ENCODE measurements at places on chromosomes 3 and 15.
A peak's percentile ranks its signal among the peaks of the same experiment; 100 is the strongest.

- DNase-seq: peak; percentile 15
Observed at GRCh38 chr3:160810362-160811236, 54.6 kb downstream of the PPM1L start.

GRCh38 chr3:151402349-151402748, 17.8 kb upstream of the P2RY12 start:
- no peak for DNase-seq

DNA sequence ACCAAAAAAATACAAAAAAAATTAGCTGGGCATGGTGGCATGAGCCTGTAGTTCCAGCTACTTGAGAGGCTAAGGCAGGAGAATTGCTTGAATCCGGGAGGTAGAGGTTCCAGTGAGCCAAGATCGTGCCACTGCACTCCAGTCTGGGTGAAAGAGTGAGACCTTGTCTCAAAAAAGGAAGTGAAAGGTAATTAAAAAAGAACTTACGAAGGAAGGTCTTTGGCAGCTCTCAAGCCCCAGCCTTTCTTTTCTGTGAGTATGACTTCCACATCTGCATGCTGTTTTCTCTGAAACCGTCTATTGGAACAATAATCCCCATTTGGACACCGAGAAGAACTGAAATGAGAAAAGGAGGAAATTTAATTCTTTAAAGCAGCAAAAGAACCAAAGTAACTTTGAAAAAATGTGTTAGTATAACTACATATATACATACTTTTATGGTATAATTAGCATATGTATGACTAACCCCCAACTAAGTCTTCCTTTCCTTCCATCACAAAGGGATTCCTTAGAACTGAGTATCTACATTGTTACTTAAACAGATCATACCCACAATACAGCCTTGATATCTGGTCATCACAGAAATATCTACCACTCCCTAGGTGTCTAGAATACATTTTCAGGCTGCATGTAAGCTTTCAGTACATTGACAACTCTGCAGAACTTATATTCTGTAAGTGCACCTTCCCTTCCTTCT, 50.1 kb downstream of the SETD2 start:
- no peak for DNase-seq

DNA sequence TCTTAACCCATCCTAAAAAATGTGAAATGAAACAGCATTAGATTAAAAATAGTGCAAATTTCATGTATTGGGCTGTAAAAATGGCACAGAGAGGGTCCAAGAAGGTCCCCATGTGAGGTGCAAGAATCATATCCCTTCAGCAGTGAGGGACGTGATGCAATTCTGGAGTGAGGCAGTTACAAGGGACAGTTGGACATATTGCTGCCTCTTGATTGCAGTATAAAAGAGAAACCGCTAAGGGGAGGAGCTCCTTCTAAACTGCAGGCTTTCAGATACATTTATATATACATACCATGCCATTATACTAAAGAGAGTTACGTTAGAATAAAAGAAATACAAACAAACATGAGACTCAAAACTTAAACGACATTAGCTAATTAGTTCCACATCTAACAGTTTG, 304.2 kb upstream of the CTNNB1 start:
- no peak for DNase-seq

DNA sequence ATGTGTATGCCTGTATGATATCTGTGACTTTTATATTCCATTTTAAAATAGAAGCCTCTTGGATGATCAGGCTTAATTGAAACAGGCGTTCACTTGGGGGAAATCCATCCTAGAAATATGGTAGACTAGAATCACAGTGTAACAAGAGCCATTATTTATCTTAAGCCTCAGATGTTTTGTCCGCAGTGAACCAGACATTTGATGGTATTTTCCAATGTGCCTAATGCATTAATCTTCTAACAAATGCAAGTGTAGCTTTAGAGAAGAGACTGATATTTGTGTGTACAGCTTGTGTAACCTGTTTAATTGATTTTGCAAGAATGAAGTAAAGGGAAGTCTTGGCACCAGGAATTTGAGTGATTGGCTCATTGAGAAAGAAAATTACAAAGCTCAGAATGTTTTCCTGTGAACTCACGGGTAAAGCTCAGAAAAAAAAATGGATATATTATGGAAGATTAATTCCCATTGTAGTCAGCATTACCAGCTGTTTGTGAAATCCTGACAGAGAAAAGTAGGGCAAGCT, 155.7 kb downstream of the SV2B start:
- no peak for DNase-seq

DNA sequence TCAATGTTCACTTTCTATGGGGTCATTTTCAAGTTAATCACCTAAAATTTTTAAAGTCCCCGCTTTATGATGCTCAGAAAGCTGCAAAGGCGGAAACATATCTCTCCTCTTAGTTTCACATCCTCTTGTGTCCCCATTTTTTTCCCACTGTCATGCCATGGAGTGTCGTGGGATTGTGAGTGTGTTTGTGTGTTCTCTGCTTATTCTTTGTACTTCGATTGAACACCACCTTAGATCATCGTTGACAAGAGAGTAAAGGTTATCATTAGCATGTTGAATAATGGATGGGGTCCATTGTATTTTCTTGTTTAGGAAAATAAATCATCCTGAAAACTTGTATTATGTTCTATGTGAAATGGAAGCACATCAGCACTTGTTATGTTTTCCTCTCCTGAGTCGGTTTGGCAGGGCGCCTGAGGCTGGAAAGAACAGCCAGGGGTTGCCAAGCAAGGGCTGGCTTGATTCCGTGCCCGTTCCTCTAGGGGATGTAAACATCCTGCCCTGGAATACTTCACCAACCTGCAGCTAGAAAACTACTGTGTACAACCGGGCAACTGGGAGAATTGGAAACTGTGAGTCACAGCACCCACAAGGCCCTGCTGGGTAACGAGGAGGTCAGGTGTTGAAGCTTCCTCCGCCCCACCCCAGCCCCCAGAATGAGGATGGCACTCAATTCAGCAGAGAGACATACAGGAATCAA, 67.2 kb downstream of the EIF4E3 start:
- no peak for DNase-seq

DNA sequence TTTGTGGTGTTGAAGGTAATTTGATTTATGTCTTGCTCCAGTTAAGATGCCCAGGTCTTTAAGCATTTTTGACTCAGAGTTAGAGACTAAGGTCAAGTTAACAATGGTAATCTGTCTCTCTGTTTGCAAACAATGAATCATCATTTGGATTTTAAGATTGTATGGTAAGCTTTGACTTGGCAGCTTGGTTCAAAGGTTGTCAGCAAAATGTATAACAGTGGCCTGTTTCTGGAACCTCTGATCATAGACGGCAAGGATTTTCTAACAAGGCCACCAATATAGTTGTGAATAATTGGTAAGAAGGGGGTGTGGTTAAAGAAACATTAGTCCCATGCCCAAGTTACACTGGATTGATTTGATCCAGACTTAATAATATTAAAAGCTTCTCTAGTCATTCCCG, 775.2 kb upstream of the GOLIM4 start:
- DNase-seq: no peak

DNA sequence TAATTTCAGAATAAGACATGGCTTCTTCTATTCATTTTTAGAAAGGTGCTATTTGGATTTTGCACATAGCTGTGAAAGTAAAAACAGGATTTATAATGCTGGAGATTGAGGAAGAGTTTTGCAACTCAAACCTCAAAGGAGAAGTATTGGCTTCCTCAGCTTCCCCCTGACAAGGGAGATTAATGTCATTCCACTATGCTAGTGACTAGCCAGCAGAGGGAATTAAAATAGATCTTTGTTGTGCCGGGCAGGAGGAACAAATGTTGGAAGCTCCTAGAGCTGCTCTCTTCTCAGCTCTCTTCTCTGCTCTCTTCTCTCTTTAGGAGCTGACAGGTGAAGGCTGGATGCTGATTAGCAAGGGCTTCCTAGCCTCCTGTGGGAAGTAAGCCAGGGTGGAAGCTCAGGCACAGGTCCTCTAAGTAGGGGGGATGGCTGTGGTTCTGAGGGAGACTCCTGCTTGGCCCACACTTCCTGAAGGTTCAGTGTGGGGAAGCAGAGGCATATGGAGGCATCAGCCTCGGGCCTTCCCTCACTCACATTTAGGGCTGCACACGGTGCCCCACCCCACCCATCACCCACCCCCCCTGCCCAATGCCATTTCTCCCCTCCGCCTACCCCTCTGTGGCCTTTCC, 29.6 kb downstream of the CX3CR1 start:
- DNase-seq: no peak

DNA sequence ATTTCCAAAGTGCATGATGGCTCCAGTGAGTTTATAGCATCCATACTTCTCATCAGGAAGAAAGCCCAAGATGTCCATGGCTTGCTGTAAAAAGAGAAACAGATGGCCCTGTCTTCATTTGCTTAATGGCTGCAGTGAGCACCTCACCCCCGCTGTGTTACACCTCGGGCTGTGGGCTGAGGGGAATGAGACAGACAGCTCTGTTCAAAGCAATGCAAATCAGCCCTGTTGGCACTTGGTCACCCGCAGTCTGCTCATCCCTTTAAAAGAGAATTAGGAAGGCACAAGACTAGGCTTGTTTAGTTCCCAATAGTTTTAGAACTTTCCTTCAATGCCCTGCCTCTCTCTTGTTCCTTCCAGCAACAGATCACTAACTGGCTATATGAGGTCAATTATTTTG, 25.2 kb downstream of the MYH15 start:
- DNase-seq: peak; percentile 38

DNA sequence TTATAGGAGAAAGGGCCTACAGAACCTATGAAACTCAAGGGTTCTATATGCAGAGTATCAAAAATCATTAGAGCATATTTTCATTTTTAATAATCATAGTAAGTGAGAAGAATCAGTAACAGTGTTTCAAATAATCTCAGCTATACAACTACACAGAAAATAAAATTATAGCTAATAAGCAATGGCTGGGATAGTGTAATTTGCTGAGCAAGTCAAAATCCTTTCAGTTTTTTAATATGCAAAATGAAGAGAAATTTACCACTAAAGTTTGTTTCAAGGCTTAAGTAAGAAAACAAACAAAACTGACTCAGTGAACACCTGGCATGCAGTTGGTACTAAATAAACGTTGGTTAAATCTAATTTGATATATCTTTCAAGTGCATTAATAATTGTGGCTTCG, 66.2 kb downstream of the EFL1 start:
- DNase-seq: no peak

GRCh38 chr3:29099296-29099695, 181.6 kb upstream of the RBMS3 start:
- DNase-seq: no peak

DNA sequence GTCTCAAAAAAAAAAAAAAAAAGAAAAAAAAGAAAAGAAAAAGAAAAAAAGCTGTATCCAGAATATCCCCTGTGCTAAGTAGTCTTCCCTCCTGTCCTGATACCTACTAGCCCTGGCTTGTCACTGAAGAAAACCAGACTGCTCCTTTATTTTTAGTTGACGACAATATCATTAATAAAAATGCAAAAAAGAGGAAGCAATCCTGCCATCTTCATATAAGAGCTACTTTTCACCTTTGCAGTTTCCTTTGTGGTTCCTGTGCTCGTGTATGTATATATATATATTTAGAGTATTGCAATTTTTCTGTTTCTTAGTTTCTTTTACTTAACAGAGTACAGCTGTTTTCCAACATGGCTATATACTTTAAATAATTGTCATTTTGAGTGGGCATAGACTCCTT, 13.6 kb downstream of the C3orf20 start:
- DNase-seq: no peak

- DNase-seq: peak; percentile 41
Observed at GRCh38 chr3:159266779-159267178, 464.9 kb downstream of the MFSD1 start.

GRCh38 chr3:4533489-4534443, 40.6 kb downstream of the ITPR1 start:
- DNase-seq: no peak

- no peak for DNase-seq
Observed at GRCh38 chr15:99763827-99764226, 30.6 kb upstream of the LYSMD4 start.

DNA sequence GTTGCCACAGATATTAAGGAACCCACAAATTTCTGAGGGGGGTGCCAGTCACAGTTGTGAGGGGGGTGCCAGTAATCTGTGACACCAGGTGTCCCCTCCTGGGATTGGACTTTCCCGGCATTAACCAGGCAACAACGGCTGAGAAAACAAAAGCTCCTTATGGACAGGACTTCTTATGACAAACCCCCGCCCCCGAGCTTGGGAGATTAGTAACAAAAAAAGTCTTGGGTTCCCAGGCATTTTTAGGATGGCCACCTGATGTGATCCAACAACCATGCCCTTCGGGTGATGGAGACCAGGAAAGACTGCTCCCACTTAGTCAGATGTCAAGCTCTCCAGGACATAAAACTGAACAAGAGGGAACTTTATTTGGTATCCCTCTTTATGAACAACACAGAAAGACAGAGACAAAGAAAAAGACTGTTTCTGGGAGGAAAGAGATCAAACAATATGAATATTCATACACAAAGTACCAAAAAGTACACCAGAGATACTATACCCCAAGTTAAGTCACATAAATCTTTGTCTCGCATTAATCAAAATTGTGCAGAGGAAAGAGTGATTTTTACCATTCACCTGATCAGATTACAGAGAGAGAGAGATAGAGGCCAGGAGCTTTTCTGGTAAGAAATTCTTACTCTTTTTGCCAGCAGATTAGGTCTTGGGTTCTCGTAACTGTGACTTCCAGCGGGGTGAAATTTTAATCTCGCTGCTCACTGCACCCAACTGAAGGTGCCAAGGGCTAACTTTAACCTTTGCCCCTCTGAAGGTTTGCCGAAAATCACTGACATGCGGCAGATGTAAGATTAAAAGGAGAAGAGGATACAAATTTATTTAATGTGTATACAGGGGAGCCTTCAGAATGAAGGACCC, 61.6 kb downstream of the OSTN start:
- DNase-seq: no peak

GRCh38 chr15:80904998-80905397, 84.6 kb downstream of the MESD start:
- DNase-seq: no peak

DNA sequence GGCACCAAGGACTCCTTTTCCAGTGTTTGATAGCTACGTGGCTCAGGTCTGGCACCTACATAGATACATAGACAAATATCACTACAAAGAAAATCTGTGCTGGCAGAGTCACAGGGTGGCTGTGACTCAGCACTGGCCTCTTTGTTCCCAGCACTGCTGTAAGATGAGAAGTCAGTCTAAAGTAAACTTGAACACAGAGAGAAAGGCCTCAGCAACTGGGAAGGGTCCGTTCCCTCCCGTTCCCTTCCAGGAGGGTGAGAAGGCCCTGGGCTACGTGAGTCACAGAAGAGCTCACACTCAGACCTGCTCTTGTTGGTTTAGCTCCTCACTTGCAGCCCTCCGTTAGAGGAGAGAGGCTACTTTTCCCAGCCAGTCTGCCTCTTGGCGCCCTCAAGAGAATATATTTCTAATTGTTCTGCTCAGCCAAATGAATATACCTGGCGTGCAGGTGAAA, 23.1 kb downstream of the ANXA2 start:
- peak; percentile 29 for DNase-seq

GRCh38 chr3:72092778-72093177, 307.8 kb upstream of the PROK2 start:
- no peak for DNase-seq

GRCh38 chr15:92502336-92502735, 108.7 kb downstream of the ST8SIA2 start:
- no peak for DNase-seq

- no peak for DNase-seq
Observed at GRCh38 chr15:75693501-75694240, 19.0 kb downstream of the CSPG4 start.

GRCh38 chr3:18660059-18660458, 234.9 kb upstream of the SATB1 start:
- DNase-seq: no peak
